ENCODE measurements at places on chromosomes 7 and 10.

DNA sequence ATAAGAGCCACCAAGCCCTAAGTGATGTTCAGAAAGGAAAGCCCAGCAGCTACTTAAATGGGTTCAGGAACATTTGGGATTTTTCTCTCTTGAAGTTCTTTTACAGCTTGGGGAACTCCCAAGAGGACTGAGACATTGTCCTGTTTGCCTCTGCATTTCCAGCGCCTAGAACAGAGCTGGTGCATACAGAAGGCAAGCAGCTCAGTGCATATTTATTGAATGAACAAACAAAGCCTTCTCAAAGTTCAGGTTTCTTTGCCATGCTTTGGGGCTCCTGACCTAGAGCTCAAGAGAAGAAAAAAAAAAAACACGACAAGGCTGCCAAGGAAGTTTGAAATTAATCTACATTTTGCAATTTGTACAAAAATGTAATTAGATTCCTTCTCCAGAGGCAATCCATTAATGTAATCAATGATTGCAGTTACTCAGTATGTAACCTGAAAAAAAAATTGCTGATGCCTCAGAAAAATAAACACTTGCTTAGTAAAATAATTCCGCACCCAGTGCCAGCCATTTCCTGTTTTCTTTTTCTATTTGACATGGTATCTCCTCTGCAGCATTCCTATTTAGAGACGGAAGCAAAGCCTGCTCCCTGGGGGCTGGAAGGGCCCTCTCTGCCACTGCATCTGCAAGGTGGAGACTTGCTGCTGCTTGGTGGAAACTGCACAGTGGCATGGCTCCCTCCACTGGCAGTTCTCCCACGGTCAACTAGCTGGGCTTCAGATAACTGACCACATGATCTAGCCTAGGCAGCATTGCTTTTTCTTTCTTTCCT is 157.3 kb downstream of the TMEM178B start:
- DNase-seq = no peak

- DNase-seq = no peak
Observed at GRCh38 chr10:23999445-23999844, 209.5 kb upstream of the KIAA1217 start.

GRCh38 chr7:7524121-7524520 is 11.6 kb downstream of the COL28A1 start:
- DNase-seq = no peak

- DNase-seq = no peak
Observed at GRCh38 chr7:121774563-121774962, 98.4 kb upstream of the PTPRZ1 start.

DNA sequence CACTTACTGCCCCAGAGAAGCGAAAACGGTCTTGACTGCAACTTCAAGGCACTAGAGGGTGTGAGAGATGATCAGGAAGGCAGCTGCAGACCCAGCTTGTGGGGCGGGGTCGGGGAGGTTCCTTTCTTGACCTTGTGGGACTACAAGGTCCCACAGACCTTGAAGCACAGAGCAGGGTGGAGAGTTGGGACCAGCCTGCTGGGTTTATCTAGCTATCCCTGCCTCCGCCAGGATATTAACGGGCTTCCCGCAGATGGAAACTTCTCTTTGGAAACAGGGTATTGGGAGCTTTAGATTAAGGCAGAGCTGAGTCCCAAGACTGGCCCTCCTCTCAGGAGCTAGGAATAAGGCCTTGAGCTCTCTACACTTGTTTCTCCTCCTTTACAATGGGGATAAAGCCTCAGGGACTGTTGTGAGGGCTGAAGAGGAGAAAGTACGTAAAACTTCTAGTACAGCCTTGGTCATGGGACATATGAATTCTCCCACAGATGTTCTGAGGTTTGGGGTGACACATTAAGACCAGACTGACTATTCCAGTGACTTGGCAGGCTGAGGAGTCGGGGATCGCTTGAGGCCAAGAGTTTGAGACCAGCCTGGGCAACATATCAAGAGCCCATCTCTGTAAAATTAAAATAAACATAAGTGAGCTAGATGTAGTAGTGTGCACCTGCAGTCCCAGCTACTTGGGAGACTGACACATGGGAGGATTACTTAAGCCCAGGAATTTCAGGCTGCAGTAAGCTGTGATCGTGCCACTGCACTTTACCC is 153.2 kb downstream of the CDH23 start:
- DNase-seq = no peak

DNA sequence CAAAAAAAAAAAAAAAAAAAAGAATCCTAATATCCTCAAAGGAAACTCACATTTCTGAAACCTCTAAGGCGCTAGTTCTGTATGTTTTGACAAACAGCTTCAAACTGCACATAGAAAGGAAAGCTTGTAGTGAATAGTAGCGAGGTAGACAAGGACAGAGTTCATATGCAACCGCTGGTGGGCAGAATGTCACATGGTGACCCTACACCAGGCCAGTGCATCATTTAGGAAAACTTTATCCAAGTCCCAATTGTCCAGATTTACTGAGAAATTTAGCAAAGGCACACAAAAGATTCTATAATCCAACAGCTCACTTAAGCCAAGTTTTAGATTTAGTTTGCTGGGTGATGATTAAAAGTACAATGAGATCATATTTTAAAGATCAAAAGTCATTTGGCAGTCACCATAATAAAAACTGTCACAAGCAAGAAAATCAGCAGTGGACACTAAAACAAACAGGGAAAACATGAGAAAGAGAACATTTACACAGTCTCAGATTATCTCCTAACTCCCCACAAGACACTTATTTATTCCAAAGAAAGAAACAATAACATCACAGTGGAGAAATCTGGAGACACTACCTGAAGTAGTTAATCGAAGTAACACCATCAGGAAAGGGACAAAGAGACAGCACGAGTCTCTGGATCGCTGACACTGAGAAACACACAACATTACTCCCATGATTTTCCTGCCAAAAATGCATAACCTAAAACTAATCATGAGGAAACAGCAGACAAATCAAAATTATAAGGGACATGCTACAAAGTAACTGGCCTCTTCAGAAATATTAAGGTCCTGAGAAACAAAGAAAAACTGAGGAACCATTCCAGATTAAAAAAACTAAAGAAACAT is 20.2 kb downstream of the FAM204A start:
- DNase-seq = no peak

DNA sequence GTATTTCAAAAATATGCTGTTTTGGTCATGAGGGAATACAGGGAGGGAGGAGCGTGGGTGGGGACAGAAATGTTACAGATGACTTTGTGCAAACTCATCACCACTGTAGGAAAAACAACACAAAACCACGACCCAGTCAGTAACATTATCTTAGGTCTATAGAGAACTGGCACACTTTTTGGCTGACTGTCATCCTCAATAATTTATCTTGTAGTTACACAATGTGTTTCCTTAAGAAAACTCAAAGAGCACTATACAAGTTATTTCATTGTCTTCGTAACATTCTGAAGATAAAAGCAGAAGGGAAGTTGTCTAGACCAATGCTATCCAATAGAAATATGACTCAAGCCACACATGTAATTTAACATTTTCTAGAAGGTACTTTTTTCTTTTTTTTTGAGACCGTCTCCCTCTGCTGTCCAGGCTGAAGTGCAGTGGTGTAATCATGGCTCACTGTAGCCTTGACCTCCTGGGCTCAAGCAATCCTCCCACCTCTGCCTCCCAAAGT is 16.9 kb upstream of the CDK14 start:
- no peak for DNase-seq

GRCh38 chr10:54869022-54869421 is 68.0 kb upstream of the PCDH15 start:
- no peak for DNase-seq

GRCh38 chr7:91875851-91876250 is 4.7 kb downstream of the MTERF1 start:
- DNase-seq = no peak

DNA sequence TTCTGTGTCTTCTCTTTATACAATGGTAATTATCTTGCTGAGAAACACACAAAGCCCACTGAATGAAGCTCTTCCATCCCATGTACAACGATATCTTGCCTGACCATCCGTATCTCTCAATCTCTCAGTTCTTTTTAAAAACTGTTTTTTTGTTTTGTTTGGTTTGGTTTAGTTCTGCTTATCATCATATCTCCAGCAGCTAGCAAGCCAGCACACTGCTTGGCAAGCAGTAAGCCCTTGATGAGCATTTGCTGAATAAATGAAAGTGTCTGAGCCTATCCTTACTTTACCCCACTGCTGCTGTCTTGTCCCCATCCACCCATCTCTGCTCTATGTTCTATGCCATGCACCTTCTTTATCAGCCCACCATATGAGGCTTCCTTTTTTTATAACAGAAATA is 34.2 kb downstream of the ITGB1 start:
- DNase-seq = no peak

DNA sequence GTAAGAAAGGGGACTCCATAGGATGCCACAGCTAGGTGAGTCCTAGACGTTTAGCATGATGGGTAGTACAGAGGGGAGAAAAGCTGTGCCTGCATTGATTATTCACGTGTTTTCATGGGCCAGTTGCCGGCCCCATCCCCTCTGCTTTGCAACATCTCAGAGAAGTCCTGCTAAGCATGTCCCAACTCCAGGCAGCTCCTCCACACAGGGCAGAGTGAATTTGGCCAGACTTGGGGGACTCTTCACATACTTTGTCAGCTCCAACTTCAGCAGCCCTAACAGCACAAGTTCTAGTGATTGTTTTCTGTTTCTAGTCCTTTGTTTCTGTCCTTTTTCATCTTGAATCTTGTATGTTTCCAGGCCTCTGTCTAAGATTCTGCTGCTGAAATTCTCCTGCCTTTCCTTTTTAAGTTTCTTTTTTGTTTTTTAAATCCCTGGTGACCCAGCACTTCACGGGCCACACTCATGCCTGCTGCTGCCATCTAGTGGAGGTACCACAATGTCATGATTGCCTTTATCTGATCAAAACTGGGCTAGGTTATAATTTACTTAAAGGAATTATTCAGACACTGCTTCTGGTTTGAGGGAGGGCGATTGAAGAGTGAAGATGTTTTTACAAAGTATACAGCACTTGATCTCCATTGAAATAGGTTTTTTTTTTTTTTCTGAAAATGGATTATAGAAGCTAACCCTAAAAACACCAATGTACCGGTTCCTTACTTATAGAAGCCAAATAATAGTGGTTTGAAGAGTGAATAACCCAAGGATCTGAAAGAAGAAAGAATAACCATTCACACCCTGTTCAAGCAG is 276.9 kb downstream of the CSTF2T start:
- DNase-seq = peak; percentile 31

DNA sequence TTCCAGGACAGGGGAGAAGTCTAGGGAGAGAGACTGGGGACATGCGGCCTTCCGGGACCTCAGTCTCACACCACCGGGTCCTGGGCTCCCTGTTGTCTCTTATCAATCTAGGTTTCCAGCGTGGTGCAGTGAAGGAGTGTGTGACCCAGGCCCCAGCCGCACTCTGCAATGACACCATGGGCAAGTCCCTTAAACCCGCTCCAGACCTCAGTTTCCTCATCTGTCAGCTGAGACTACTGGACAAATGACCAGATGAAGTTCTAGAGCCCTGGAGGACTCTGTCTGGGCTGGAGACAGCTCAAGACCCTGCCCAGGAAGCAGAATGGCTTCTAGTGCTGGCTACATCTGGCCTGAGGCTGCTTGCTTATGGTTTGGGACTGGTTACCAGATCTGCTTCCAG is 20.1 kb upstream of the EIF5AL1 start:
- no peak for DNase-seq

DNA sequence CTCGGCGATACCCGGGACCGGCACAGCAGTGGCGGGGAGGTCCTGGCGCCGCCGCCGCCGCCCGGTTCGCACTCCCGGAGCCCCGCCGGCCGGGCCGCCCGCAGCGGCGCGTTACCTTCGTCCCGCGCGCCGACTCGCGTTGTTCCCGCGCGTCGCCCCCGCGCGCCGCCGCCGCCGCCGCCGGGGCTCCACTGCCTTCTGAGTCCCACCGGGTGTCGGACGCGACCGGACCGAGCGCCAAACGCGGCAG is at the start of gene EZH2:
TSS of gene EZH2 (minus strand) at position 243 of the 250 bp plus-strand sequence. CDS start 36,993 bp downstream, outside the sequence.
- DNase-seq = no peak

DNA sequence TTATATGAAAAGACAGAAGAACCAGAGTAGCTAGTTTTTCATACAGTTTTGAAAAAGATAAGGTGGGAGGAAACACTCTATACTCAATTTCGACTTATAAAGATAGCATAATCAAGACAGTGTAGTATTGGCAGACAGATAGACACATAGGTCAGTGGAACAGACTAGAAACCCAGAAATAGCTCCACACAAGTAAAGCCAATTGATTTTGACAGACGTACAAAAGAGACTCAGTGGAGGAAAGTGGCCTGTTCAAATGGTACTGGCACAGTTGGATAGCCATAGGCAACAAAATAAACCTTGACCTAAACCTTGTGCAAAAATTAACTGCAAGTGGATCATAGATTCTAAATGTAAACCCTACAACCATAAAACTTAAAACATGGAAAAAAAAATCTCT is 46.8 kb downstream of the MAPK8 start:
- no peak for DNase-seq

DNA sequence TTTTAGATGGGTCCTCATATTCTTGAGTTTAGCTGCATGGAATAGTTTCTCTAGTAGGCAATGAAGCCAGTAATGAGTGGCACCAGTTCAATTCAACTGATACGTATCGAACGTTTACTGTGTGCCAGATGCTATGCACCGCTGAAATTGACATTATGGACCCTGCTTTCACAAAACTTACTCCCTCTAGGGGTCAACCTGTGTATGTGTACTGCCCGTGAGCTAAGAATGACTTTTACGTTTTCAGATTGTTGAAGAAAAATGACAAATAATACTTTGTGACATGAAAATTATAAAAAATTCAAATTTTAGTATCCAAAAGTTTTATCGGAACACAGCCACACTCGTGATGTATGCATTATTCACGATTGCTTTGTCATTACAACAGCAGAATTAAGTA is 95.5 kb downstream of the ZMYND11 start:
- no peak for DNase-seq

DNA sequence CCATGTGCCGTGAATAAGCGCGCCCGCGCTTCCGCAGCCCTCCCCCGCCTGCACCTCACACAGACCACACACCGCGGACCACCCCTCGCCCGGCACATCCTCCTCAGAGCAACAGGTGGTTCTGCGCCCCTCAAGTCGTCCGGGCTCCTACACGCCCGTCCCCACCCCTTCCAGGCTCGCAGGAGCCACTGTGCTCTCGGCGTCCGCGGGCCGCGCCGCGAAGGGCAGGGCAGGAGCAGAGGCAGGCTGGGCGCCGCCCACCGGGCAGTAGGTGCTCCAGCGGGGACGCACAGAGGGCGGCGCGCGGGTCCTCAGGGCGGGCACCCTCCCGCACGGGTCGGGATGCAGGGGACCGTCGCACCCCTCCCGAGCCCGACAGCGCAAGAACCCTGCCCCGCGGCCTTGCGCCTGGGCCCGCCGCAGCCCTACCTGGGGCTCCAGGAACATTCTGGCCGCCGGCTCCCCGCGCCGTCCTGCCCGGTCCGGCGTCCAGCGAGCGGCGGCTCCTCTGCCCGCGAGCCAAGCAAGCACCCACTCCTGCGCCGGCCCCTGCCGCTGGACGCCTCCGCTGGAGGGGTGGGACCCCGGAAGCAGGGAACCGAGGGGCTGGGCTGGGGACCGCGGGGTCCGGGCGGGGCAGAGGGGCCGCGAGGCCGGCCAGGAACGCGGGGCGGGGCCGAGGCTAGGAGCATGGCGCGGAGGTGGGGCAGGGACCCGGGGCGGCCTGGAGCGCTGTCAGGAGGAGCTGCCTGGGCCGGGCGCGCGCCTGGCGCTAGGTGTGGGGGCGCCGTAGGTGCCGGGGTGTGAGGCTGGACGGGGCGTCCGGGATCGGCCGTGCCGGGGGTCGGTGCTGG is 37.4 kb downstream of the RASGEF1A start:
- peak; percentile 56 for DNase-seq

GRCh38 chr7:157400171-157400860 is 63.5 kb downstream of the DNAJB6 start:
- no peak for DNase-seq

GRCh38 chr10:51340845-51341610 is 266.7 kb downstream of the PRKG1 start:
- DNase-seq = peak; percentile 7

- DNase-seq = no peak
Observed at GRCh38 chr10:94052866-94053791, 59.4 kb downstream of the PLCE1 start.

Measured in CD4-positive, alpha-beta T cell treated with Interleukin-12 subunit alpha and Interleukin-12 subunit beta, for 1 hour (primary cell).